KG1 (cell line): ENCODE measurements at places on chromosomes 2 and 18.

GRCh38 chr18:52598921-52599320 lies 258.9 kb downstream of the DCC start:
- DNase-seq: no peak

- no peak for DNase-seq
Observed at GRCh38 chr2:74333175-74333574, 10.0 kb downstream of the SLC4A5 start.

DNA sequence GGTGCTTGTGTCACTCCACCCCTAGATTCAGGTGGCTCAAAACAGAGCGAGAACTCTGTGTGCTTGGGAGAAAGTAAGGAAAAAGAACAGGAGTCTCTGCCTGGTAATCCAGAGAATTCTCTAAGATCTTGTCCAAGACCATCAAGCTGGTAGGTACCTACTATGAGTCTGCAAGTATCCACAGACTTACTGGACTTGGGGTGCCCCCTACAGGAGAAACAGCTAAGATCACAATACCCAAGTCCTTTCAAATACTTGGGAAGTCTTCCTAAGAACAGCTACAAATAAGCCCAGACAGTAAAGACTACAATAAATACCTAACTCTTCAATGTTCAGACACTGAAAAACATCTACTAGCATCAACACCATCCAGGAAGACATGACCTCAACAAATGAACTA lies 1143.6 kb upstream of the ACVR2A start:
- no peak for DNase-seq

DNA sequence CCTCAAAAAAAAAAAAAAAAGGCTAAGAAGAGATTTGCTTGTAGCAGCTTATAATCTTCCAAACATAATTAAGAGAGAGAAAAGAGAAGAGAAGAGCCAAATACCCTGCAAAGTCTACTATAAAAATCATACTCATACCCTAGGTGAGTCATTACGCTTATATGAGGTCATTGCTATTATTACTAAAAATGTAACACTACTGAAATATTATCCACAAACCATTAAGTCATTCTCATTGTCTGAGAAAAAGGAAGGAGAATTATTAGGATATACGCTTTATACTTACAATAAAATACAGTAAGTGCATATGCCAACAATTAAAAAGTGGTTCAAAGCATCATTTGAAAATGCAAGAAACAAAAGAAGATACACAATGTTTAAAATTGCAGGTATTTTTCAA lies 66.5 kb downstream of the COLEC12 start:
- no peak for DNase-seq

DNA sequence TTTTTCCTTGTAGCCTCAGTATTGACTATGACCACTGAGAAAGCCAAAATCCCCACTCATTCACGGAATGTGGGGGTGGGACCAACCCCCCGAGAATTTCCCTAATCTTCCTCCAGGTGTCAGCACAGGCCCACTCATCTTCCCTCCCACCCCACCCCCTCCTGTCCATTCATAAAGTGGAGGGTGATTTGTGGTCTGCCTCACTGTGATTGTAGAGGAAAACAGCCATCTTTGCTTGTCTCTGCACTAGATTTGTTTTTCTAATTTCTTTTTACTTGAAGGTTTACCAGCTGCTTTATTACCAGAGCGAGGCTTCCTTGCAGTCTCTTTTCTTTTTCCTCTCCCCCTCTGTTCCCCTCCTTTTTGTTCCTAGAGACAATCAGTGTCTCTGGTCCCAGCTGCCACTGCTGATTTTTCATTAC lies 171.8 kb downstream of the ICOS start:
- DNase-seq: no peak

GRCh38 chr18:70197026-70197425 lies 8.5 kb downstream of the RTTN start:
- no peak for DNase-seq

DNA sequence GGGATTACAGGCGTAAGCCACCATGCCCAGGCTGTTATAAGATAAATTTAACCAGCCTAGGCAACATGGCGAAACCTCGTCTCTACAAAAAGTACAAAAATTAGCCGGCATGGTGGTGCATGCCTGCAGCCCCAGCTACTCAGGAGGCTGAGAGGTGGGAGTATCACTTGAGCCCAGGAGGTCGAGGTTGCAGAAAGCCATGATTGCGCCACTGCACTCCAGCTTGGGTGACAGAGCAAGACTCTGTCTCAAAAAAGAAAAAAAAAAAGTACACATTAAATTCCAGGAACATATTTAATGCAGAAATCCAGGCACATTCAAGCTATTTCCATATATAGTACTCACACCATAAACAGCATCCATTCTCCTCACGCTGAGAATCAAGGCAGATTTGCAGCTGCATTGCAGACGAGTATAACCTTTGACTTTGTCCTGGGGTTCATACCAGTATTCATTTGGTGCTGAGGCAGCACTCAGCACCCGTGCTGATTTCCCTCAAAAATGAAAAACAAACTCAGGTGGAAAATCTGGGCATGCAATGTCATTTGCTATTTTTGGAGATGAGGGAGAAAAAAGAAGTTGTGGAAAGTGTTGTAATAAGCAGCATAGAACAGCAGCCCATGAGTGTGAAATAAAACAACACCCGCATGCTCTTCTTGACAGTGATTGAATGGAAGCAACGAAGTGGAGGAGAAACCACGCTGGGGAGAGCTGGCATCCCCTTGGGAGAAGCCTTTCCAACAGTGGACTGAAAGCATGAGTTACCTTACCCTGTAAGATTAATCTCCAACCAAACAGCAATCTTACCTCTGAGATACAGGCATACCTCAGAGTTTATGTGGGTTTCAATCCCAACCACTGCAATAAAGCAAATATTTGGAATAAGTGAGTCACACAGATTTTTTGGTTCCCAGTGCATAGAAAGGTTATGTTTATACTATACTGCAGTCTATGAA lies 46.8 kb upstream of the ANXA4 start:
- no peak for DNase-seq

DNA sequence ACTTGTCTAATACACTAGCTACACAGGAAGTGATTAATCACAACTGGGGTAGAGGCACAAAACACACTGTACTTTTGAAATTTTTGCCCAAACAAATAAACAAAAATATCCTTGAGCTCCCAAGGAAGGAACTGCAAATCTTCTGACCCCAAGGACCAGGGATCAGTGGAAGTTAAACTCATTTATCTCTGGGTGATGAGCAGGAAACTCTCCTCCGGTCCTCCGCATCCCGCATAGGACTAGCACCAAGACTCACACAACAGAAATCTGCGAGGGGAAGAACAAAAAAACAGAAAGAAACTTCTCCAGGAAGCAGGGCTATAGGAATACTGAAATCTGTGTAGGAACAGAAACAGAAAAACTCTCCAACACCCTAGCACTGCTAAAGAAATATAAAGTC lies 650.3 kb downstream of the DCDC2C start:
- no peak for DNase-seq

DNA sequence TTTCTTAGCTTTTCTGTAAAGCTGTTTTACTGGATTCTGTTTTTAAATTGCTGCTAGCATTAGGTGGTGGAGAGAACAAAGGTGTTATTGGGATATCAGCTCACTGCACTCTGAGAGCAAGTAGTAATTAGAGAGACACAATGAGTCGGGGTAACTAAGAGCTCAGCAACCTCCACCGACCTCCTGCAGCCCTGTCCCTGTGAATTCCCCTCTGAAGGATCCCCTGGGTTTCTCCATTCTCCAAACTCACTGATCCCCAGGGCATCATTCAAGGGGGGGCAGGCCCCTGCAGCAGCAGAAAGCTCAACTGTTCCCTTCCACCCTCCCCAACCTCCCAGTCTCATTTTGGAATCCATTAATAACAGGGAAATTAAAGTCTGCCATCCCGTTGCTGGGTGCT lies 73.0 kb downstream of the MTCL1 start:
- no peak for DNase-seq

DNA sequence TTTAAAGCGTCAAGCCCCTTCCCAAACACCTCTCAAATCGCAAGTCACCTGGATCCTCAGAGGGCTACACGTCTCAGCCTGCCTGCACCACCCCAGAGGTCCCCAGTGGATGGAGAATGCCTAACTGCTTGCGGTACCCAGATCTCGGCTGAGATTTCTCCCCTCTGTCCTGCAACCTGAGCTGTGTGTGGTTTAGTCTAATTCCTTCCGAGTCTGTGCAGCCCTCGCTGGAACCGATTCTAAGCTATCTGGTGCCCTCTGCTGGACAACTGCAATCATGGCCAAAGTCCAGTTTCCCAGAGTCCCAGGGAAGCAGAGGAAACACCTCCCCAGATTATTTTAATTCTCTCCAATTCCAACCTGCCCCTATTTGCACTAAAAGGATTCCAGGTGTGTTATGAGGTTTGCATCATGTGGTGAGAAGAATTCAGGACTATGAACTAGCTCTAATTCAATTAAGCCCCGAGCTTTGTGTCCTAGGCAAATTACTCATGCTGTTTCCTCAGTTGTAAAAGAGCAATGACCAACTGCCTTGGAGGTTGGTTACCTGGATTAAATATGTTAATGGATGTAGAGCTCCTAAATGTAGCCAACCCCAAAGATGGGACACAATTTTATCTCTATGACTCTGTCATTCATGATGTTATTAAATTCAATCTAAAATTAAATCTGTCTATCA lies 276.1 kb upstream of the NCKAP5 start:
- DNase-seq: peak; percentile 15

DNA sequence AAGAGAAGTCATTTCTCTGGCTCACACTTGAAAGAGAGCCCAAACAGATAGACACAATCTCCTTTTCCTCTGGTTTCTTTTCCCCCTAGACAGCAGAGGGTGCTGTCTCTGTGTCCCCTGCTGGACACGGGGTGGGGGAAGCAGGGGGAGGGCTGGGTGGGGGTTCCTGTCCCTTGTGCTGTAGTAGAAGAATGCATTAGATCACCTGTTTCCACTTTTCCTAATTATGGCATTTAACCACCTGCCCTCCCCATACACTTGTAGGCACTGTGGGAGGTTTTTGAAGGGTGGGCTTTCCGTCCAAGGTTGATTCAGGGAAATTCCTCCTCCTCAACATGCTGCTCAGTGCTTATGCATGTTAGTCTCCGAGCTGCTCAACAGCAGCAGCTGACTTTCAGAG lies 206.2 kb upstream of the EPAS1 start:
- no peak for DNase-seq

DNA sequence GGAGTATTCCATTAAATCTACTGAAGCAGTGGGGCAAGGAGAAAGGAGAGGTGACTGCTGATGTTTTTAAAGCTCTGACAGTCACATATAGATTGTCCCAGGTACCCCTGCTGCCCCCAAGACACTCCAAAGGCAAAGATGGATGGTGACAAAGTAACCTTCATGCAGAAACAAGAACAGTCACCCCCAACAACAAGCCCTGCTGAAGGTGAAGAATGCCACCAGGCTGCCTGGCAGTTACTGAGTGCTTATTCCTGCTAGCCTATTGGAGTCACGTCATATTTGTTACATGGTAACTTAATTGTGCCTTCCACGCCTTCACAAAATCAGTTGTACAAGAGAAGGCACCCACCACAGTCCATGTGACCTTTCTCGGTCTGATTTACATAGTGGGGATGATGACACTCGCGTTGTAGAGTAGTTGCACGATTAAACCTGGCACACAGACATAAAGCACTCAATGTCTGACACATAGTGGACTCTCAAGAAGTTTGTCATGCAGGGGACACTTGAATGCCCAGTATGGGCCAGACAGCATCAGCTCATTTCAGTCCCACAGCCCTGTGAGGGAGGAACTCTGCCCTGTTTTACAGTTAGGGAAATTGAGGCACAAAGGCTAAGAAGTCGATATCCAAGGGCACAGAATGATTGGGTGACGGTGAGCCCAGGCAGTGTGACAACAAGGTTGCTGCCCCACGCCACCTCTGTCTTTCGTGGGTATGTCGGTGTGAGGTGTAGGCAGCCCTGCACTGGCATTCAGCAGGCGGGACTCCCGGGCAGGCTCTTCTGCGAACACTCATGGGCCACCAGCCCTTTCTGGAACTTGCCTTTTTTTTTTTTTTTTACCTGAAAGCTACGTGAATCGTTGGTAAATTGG lies 62.7 kb downstream of the ZCCHC2 start:
- no peak for DNase-seq

DNA sequence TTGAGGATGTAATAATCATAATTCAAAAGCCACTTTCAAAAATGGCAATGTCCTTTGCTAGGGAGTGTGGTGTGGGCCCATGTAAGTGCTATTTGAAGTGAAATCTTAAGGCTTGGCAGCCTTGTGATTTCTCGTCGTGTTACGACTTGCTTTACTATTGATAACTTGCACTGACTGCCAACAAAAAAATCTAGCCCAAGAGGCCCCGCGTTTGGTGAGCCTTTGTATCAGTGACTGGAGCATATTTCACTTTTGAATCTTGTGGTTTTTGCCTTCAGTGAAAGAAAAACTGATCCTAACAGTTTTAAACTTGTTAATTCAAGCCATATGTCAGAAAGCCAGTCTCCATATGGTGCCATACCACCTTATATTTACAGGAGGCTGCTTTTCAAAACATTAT lies 248.0 kb downstream of the TMEM182 start:
- no peak for DNase-seq

GRCh38 chr2:204871231-204871953 lies 326.1 kb downstream of the PARD3B start:
- no peak for DNase-seq

- no peak for DNase-seq
Observed at GRCh38 chr2:208163489-208163888, at the start of gene CRYGA. CRYGA (minus strand) TSS chr2:208163589; CDS start chr2:208163556, 33 bp downstream.

- no peak for DNase-seq
Observed at GRCh38 chr2:64504774-64505720, 19.1 kb upstream of the AFTPH start.

DNA sequence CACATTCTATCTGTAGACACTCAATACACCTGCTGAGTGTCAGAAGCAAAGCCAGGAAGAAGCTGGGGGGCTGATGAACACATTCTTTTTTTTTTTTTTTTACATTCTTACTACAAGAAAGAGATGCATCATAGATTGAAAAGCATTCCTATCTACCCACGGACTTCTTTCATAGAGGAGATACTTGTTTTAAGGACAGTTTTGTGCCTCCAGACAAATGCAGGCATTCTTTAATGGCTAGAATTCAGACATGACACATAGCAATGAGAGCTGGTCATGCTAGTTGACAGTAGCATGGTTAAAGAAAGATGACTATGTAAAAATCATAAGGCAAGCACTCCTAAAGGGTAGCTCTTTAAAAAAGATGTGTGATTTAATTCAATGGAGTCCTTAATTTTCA lies 110.2 kb downstream of the EPHA4 start:
- DNase-seq: no peak

- peak; percentile 2 for DNase-seq
Observed at GRCh38 chr2:199861132-199861774, 10.3 kb upstream of the FTCDNL1 start.

DNA sequence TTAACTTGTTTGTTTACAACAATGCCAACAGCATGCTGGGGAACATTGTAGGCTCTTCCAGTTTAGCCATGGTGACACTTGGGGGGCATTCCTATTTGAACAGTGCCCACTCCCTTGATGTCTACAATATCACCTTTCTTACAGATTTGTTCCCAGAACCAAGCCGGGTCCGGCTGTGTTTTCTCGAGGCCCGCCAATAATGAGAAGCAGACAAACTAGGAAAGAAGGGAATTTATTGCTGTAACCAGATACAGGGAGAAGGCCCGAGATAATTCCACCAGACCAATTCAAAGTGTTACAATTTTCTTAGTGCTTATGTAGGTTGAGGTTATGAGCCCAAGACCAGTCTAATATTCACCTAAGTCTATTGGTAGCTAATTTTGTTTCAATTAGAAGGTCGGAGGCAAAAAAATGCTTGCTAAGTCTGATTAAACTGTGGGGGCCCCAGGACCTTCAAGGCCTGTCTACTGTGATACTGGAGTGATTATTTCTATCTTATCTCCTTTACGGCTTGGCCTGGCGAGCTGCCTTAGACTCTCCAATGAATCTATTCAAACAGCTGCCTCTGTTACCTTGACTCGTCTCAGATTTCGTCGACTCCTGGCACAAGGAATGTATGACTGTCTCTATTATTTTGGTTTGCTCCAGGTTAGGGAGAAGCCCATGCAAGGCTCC lies 59.1 kb upstream of the PSME4 start:
- DNase-seq: no peak
